ENCODE measurements at places on chromosomes 13 and 19. TPM values are rescaled to one million over a fixed set of nuclear protein-coding genes. Genes with fewer than 3 reads are reported as not detected.

DNA sequence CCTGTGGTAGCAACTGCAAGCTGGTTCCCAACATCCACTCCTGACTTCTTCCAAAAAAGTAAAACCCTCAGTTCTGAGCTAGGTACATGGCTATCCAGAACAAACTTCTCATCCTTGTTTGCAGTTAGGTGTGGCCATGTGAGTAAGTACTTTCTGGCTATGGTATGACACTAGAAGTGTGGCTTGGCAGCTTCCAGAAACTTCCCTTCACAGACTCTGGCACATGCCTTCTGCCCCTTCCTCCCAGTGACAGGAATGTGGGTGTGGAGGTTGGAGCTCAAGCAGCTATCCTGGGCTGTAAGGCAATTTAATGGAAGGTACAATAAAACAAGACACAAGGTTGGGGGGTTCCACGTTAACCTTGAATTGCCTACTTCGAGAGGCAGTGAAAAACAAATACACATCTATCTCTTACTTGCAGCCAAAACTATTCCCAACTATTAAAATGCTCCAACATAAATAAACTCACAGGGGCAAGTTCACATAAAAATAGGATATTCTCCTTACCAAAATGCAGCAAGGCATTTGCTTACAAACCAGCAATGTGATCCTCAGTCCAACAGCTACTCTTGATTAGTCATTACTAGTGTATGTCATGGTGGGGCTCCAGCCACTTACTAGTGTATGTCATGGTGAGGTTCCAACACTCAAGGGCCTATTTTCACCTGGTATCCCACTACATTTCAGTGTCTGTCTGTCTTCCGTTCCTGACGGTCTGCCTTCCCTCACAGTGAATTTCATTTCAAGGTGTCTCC, 3.1 kb downstream of the SMG9 start:
- H3K27me3 ChIP-seq: no peaks in the 10 kb centered on the region
- DNase-seq: peak; percentile 39
- peak overlapping the region; percentile 88 for H3K4me3 ChIP-seq
- peak overlapping the region; percentile 94 for H3K27ac ChIP-seq

Gene PCDH20
- not detected for total RNA-seq

DNA sequence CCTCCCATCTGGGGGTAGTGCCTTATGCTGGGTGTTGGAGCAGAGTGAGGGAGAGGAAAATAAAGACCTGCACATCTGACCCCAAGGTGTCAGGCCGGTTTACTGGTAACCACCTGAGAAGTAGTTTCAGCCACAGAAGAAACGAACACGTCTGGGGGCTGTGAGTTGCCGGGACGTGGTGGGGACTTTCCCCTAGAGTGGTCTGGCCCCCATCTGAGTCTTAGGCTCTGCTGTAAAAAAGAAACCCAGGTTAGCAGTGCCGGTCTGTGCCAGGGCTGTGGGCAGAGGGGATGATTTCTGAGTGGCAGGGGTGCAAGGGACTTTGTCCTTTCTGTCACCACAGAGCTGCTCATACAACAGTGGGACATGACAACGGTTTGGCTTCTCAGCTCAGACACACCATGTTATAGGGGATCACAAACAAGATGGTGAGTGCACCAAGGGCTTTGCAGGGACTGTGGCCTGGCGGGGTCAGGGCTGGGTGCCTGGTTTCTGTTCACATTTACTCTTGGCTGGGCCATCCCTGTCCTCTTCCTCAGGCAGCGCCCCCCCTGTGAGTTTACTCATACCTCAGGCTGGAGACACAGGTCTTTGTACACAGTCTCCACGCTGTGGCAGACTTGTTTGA, 9.0 kb downstream of the GCDH start:
- peak; percentile 71 for DNase-seq
- H3K36me3 ChIP-seq: peaks cover 5% of the 10 kb centered on the region
- H3K27ac ChIP-seq: peak overlapping the region; percentile 47
- peaks cover 16% of the 10 kb centered on the region for H3K4me1 ChIP-seq

Gene CLEC17A
- total RNA-seq: 0.29 TPM
